ENCODE measurements at places on chromosomes 5 and 9. TPM values are rescaled to one million over a fixed set of nuclear protein-coding genes. Genes with fewer than 3 reads are reported as not detected.
A peak's percentile ranks its signal among the peaks of the same experiment; 100 is the strongest.

GRCh38 chr9:134634176-134634575, 7.4 kb upstream of the COL5A1 start:
- DNase-seq = peak; percentile 53

DNA sequence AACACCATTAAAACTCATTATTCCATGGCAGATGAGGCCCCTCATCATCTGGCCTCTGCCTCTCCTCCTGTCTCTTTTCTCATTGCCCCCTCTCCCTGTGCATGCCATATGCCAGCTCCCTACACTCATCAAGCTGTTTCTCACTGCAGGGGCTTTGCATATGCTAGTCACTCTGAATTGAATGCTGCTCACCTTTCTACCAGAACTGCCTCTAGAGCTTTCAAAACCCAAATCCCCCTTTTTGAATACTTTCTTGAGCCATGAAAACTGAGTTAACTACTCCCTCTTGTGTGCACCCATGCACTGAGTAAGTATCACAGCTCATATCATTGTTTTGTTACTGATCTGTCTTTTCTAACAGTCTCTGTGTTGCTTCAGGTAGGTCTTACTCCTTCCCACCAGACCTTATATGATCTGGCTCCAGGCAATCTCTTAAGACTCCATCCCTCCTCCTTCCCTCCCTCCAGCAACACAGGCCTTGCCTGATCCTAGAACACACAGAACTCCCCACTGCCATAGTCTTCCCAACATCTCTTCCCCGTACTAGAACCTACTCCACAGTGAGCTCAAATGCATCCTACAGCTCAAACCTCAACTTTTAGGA, 60.5 kb downstream of the ASTN2 start:
- DNase-seq = no peak

DNA sequence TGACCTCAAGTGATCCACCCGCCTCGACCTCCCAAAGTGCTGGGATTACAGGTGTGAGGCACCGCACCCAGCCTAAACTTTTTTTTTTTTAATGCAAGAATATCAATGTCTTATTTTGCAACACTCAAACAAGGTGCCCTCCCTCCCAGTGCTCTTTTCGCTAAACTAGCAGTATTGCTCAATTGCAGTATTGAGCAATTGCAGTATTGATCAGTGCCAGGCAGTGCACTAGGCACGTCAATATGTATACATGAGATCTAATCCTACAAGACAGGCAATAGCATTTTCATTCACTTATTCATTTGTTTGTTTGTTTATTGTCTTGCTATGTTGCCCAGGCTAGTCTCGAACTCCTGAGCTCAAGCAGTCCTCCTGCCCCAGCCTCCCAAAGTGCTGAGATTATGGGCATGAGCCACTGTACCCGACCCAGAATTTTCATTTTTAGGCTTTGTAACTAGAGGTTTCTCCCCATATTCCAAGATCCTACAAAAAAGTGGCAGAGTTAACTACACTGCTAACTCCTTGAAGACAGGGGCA, 94.5 kb downstream of the TTLL11 start:
- no peak for DNase-seq

- no peak for DNase-seq
Measured at GRCh38 chr9:95953986-95954385, 78.5 kb downstream of the ERCC6L2 start.

DNA sequence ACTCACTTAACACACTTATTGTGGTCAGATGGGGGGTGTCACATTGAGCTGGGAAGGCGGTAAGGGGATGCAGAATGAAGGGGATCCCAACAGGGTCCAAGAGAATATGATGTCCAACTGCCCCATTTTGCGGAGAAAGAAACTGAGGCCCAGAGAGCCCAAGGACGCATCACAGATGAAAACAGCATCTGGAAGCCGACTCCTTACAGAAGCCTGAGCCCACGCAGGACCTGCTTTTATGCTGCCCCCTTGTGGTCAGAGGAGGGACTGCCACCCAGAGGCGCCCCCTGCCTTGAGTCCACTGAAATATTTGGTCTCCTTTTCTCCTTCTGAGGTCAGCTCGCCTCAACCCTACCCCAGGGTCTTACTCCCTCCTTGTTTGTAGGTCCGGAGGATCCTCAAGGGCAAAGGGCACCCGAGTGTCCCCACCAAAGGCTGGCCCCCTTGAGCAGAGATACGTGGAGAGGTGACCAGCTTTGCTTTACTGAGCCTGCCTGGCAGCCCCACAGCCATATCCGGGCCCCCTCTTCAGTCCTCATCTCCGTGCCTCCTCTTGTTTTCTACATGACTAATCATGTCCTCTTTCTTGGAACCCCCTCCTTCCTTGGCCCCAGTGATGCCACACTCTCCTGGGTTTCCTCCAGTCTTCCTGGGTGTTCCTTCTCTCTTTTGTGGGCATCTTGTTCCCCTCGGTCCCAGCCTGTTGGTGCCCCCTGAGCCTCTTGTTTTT, 30.0 kb upstream of the TTLL11 start:
- DNase-seq = peak; percentile 85

GRCh38 chr9:35629597-35629996, 11.4 kb upstream of the CD72 start:
- DNase-seq = peak; percentile 21

TMEM203 gene
- 25.6 TPM for total RNA-seq

GRCh38 chr9:123425836-123426365, 69.9 kb downstream of the CRB2 start:
- peak; percentile 28 for DNase-seq

DNA sequence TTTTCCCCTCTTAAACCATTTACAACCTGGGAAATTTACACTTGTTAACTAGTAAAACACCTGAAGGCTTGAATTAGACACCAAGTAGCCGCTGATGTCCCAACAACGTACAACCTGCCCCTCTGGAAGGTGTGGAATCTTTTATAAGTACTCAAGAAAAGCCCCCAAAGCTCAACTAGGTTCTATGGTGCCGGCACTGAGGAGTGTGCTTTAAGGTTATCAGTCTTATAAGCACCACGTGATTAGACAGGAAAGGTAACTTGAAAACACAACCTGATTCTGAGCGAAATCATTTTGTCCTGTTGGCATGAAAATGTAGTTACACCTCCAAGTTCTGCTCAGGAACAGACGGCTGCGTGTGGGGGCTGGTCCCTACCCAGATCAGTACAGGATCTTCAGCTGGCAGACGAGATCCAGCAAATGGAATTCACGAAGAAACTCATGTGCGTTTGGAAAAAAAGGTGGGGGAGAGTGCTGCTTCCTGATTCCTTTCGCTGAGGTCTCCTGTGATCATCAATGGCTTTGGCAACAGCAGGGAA, 195.5 kb downstream of the MEF2C start:
- no peak for DNase-seq

GRCh38 chr5:123517476-123517875, 5.5 kb downstream of the CSNK1G3 start:
- no peak for DNase-seq

DNA sequence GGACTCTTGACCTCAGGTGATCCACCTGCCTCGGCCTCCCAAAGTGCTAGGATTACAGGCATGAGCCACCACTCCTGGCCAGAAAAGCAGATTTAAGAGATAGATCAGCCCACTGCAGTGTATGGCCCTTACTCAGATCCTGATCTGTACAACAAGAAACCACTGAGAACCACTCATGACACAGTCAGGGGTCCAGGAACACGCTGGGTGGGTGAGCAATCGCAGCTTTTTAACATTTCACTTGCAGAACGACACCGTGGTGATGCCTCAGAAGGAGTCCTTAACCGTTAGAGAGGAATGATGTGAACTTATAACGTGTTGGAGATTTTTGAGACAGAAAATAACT, 45.3 kb upstream of the NSMF start:
- no peak for DNase-seq

CDH6 gene
- 24.5 TPM for total RNA-seq

UBAP1 gene
- total RNA-seq = 56.6 TPM

GRCh38 chr9:90846770-90847419, 45.3 kb downstream of the SYK start:
- no peak for DNase-seq
